ENCODE measurements at places on chromosomes 4 and X.

GRCh38 chr4:148025981-148026380, 294.1 kb downstream of the ARHGAP10 start:
- DNase-seq: no peak

- DNase-seq: no peak
Measured at GRCh38 chr4:92969650-92970379, 666.0 kb downstream of the GRID2 start.

- DNase-seq: no peak
Measured at GRCh38 chrX:46433892-46434291, 111.3 kb downstream of the ZNF674 start.

- peak; percentile 47 for DNase-seq
Measured at GRCh38 chr4:108742451-108743420, 20.1 kb downstream of the ETNPPL start.

DNA sequence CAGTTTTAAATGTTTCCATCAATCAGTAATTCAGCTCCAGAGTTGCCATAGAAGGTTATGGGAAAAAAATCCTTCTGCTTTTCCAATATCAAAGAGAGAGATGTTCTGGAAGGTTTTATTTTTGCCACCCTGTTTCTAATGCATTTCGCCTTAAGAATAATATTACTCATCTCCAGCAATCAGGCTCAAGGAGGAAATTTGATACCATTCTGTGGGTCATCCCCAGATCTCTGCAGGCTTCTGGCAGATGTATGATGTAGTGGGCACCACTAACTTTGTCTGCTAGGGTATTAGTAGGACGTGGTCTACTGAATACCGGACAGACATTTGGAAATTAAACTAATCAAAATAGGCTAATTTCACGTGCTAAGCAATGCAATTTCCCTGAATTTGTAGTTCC, 645.4 kb upstream of the TENM3 start:
- no peak for DNase-seq

Measured in ecto neural progenitor cell (in vitro differentiated cells).